Neuronal stem cell (in vitro differentiated cells): ENCODE measurements at places on chromosomes 16 and 17.

- DNase-seq = no peak
Observed at GRCh38 chr17:68514831-68515635, 2.8 kb downstream of the PRKAR1A start.

GRCh38 chr17:73379826-73380225 lies 68.0 kb upstream of the CDC42EP4 start:
- no peak for DNase-seq

- no peak for DNase-seq
Observed at GRCh38 chr16:53849585-53849984, 145.6 kb downstream of the FTO start.

GRCh38 chr17:82320956-82321927 lies 3.8 kb upstream of the CD7 start:
- DNase-seq = no peak

DNA sequence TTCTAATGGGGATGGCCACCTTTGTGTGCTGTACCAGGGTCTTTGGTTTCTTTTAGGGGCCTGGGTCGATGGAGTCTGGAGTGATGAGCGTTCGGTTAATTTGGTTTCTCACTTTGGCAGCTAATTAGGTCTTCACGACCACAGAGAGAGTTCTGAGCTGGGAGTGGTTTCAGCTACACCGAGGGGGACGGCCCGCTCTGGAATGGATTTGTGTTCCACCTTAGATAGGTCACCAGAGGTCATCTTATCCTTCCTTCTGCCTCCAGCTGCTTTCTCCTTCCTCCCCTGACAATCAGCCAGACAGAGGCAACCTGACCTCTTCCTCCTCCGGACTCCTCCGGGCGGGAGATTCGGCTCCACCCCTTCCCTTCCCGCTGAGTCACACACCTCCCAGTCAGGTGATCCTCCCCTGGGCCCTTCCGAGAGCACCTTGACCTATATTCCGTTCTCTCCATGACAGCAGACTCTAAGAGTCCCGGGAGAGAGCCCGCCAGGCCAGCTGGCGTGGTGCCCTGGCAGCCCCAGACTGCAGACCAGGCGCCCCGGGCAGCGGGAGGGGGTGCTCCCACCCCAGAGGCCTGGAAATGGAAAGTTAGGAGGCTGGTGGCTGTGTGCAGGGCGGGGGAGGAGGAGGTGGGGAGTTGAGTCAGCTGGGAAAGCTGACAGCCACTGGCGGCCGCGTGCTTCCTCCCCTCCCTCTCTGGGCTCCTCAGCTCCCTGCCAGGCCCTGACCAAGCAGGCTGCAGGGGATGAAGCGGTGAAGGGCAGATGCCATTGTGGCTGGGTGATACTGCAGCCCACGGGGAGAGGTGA lies 44.7 kb downstream of the CHD9 start:
- peak; percentile 85 for DNase-seq

- DNase-seq = no peak
Observed at GRCh38 chr17:33657181-33657580, 364.1 kb upstream of the ASIC2 start.

- DNase-seq = no peak
Observed at GRCh38 chr17:45170931-45171337, 9.3 kb downstream of the HEXIM2 start.

GRCh38 chr17:27384726-27385125 lies 71.5 kb upstream of the KSR1 start:
- DNase-seq = no peak

DNA sequence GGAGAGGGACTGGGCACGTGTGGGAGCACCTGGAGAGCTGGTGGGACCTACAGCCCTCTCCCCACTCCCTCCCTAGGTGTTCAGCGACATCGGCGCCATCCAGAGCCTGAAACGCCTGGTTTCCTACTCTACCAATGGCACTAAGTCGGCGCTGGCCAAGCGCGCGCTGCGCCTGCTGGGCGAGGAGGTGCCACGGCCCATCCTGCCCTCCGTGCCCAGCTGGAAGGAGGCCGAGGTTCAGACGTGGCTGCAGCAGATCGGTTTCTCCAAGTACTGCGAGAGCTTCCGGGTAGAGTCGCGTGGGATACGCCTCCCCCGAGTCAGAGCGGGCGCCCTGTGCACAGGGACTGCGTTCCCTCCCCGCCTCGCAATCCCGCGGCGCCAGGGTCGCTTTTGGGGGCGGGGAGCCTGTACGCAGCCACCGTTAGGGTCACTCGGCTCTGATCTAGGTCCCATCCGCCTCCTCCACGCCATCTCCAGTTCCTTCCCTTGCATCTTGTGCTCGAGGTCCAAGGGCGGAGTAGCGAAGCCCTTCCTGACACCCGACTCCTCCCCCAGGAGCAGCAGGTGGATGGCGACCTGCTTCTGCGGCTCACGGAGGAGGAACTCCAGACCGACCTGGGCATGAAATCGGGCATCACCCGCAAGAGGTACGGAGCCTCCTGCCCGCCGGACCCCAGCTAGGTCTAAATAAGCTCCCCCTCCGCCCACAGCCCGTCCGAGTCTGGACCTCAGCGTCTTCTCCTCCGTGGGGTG lies 13.0 kb downstream of the SARM1 start:
- DNase-seq = no peak

DNA sequence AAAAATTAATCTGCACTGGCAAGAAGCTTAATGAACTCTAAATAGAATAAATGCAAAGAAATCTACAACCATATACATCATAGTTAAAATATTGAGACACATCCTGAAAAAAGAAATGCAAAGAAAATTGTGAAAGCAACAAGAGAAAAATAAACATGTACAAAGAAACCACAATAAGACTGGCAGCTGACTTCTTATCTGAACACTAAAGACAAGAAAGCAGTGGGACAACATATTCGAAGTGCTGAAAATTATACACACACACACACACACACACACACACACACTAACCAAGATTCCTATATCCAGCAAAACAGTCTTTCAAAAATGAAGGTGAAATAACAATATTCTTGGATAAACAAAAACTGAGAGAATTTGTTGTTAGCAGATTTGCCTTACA lies 366.5 kb upstream of the C16orf82 start:
- no peak for DNase-seq

DNA sequence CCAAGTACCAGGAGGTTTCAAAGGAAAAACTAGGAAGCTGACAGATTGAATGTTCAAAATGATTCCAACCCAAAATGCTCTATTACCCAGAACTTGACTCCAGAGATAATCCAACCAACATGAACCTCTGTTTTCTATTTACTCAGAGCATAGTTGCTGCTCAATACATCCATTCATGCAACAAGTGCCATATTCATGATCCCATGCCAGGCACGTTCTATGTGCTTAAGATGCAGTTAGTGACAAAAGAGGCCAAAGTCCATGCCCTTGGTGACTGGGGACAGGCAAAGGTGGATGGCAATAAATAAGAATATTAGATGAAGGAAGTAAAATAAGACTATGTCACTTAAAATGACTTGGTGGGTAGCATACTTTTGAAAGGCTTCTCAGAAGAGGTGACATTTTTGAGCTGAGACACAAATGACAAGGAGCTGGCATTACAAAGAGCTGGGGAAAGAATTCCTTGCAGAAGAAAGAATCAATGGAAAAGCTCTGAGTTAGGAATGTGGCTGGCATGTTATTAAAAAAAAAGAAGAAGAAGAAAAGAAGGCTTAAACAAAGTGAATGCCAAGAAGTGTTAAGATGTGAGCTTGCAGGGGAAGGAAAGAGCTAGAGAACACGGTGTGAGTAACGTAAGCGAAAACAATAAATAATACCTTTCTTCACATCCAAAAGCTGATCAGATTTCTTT lies 34.5 kb downstream of the TOX3 start:
- peak; percentile 51 for DNase-seq

GRCh38 chr17:5077781-5078105 lies 524 bp upstream of the ZFP3 start:
- DNase-seq = no peak

DNA sequence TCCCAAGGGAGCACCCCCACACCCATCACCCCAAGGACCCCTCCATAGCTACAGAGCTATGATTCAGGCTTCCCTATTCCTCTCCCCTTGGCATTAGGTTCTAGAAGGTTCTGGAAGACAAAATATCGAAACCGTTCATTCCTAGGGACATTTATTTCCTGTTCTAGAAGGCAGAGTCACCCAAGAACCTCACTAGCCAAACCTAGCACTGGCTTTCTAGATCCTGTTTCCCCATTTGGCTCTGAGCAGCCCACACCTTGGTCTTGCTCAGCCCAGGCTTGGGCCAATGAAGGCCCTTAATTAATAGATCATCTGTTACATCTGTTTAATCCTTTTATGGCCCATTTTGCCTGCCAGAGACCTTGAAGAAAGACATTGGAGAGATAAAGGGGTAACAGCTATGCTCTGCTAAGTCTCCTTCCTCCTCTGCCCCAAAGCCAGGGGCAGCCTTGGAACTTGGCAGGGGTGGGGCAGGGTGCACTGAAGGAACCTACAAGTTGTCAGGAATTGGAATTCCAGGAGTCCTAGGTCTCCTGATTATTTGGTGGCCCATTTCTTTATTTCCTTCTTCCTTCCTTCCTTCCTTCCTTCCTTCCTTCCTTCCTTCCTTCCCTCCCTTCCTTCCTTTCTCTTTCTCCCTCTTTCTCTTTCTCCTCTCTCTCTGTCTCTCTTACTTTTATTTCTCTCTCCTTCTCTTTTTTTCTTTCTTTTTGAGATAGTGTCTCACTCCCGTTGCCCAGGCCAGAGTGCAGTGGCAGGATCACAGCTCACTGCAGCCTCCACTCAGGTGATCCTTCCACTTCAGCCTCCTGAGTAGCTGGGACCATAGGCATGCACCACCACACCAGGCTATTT lies 8.7 kb upstream of the FZD2 start:
- DNase-seq = no peak

DNA sequence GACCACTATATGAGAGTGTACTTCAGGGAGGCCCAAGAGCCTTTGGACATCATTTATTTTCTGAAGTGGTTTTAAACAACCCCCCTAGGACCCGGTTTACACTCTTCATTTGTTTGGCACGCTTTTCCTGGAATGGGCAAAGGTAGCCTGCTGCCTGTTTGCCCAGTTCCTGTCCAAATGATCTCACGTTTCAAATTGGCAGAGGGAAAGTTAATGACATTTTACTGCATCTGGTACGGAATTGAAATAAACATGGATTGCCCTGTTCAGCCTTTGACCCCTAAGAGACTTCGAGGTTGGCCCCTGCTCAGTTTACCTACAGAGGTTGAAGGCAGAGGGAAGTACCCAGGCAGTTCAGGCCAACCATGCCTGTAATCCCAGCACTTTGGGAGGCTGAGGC lies 5.8 kb upstream of the RPRML start:
- no peak for DNase-seq

DNA sequence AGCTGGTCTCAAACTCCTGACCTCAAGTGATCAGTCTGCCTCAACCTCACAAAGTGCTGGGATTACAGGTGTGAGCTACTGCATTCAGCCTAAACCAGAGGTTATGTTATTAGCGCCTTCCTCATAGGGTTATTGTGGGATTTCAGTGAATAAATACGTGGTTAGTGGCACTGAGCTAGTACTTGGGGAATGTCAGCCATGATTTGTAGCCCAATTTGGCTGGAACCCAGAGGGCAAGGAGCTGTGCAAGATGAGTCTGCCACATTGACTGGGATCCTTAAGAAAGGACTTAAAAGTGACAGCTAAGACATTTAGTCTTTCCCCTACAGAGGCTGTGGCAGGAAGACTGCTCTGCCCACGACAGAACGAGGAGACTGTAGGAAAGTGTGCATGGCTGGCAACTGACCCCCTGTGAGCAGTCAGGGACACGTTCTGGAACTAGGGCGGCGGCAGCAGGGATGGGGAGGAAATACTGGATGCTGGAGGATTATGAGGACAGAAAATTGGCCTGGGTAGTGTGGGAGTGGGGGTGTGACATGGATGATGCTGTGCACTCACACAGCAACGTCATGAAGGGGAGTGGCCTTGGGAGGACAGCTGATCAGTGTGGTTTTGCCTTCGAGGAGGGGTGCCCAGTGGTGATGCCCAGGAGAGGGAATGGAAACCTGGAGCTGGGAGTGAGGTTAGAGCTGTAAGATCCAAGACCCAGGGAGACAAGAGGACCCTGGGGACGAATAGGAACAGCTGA lies 14.6 kb downstream of the ATP5PD start:
- DNase-seq = no peak

DNA sequence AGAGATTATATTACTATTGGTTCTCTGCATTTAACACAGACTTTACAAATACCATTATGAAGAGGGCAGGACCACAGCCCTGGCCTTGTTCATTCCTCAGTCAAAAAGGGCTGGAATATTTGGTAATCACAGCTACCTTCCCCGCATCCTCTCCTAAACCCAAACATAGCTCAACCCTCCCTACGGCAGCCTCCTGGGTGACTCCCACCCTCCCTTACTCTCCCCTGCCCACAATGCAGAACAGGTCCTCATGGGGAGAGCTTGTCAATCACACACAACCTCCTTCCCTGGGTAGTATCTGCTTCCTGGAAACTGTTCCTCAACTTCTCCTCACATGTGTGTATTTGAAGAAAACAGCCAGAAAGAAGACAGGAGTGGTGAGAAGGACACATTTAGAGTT lies 224.2 kb downstream of the C16orf78 start:
- no peak for DNase-seq

DNA sequence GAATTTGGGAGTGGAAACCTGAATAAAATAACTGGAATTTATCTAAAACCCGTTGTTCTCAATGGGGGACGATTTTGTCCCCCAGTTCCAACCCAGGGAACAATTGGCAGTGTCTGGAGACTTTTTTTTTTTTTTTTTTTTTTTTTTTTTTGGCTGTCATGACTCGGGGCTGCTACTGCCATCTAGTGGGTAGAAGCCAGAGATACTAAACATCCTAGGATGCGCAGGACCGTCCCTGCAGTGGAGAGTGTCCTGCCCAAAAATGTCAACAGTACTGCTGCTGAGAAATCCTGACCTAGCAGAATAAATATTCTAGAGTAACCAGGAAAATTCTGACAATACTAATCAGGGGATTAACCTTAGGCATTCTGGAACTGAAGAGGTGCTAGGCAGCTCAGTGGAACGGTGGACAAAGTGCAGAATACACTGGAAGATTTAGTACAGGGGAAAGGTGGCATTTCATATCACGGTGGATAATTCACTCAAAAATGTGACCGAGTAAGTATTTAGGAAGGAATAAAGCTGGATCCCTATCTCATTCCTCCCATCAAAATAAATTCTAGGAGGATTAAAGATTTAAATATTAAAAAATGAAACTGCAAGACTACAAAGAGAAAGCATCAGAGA lies 107.6 kb downstream of the SPECC1 start:
- peak; percentile 64 for DNase-seq
